Stimulated activated memory B cell treated with anti-CD40 and anti-IgM and Interleukin-4, amounts not matched to agents 10 μg/mL and 1 μg/mL and 100 μg/mL, for 72 hours (primary cell): ENCODE measurements at places on chromosomes 3 and 15.

- ATAC-seq, result no peak
Measured at GRCh38 chr15:64343222-64343621, 12.8 kb downstream of the CSNK1G1 start.

GRCh38 chr15:74405823-74406222, 27.9 kb downstream of the SEMA7A start:
- no peak for ATAC-seq

GRCh38 chr3:94525043-94525442, 462.2 kb downstream of the NSUN3 start:
- no peak for ATAC-seq

- no peak for ATAC-seq
Measured at GRCh38 chr15:52731732-52732470, 52.7 kb upstream of the ATOSA start.

- no peak for ATAC-seq
Measured at GRCh38 chr3:184496933-184497332, 64.7 kb upstream of the EPHB3 start.

DNA sequence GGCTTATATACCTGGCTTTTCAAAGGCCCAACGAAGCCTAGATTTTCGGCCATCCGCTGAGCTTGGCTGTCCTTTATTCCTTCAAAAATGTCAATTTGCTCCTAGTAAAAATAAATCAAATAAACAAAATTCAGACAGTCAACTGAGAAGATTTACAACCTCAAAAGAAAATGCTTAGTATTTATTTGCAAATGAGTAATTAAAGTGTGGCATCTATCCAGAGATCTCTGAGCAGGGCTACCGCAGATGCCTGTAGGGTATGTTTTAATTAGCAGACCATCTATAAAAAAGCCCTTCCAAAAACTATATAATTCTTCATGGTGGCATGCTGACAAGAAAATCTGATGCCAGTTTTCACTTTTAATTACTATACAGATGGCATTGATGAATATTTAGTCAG, 136.2 kb downstream of the SUCLG2 start:
- ATAC-seq, result no peak

GRCh38 chr3:112773864-112774263, 72.8 kb downstream of the CD200R1L start:
- ATAC-seq, result peak; percentile 84

- ATAC-seq, result no peak
Measured at GRCh38 chr3:23926246-23926645, 9.3 kb downstream of the RPL15 start.

DNA sequence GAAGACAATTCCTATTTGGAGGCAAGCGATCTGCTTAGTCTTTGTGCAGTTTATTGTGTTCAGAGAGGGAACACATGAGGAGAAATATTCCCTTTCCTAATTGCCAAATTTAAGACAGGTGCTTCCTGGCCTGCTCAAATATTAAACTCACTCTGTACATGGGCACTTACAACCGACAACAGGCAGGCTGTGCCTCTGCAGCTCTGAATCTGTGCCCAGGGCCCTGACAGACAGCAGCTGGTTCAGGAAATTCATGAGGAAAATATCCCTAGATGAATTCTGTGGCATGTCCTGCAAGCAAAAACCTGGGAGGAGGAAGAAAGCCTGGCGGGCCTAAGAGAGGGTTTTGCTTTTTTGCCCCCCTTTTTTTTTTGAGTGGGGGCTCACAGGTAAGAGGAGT, 169.3 kb upstream of the TRIM42 start:
- no peak for ATAC-seq

DNA sequence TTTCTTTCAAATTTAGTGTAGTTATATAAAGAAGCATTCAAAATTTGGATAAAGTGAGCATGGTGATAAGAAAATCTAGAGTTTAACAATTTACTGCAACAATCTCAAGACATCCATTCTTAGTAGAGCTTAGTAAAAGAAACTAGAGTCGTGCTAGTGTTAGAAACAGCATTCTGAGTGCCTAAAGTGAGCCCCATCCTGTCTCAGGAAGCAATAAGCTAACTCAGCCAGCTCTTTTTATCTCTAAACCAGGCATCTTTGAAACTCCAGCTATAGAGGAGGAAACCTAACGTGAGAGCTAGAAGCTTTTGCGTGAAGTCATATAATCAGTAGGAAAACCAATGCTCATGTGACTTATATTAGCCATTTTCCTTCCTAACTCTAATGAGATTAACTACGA, 1187.1 kb upstream of the EPHA6 start:
- ATAC-seq, result no peak

GRCh38 chr3:191336833-191337232, 6.5 kb upstream of the UTS2B start:
- peak; percentile 77 for ATAC-seq

DNA sequence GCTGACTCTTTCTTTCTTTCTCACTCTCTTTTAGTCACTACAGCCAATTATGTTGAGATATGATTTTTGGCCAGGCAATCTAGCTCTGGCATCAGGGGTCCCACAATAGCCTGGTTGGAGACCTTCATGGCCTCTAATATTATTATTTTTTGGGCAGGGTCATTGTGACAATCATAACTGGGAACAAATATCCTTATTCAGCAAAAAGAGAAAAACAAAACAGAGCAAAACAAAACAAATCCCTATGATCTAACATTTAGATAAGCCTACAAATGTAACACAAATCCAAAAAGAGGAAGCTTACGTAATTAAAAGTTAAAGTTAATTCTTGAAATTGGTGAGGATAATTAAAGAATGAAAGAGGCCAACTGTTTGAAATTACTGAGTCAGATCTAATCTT, 640.0 kb downstream of the TUSC7 start:
- ATAC-seq, result no peak

GRCh38 chr3:3629911-3630310, 169.3 kb upstream of the LRRN1 start:
- no peak for ATAC-seq

- no peak for ATAC-seq
Measured at GRCh38 chr3:132536442-132537153, 60.5 kb upstream of the ACKR4 start.

DNA sequence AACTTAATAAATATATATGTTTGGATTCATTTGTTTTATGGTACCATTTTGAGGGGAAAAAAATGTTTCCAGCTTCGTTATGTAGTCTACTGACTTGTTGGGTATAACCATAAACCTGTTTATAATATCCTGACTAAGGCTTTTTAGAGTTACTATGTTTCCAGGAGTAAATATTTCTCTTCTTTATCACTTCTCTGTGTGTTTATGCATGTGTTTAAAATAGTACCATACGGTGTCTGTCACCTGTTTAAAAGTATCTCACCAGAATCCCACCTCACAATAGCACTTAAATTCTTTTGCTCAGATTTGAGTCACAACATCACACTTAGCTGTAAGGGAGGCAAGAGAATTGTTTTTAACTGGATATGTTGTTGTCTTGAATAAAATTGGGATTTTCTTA, 15.1 kb downstream of the LACTB start:
- ATAC-seq, result no peak

DNA sequence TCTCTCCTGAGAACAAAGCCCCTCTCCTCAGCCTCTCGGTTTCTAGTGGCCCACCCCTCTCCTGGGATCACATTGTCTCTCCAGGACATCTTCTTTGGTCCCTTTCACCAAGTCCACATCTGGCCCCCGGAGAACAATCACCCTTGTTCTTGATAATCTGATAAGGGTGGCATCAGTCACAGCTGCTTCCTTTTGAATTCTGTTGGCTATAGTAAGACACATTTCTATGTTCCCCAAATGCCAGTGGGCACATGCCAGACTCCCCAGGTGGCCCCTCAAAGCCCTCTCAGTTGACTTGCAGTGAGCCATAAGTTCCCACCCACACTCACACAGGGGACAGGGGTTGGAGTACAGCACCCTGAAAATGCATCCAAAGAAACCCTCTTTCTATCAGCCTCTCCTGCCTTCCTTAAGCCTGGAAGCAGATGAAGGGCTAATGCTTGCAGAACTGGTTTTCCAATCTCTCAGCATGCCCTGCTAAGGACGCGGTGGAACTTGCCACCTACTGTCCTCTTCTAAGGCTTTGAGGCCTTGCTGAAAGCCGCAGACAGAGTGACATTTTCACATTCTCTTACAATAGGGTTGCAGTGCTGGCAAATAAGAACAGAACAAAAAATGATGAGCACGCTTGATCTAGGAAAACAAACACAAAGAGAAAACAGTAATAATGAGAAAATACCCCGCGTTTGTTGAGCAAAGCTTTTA, 101.3 kb upstream of the SLCO3A1 start:
- ATAC-seq, result no peak

GRCh38 chr15:64455961-64456371, 4.4 kb upstream of the ZNF609 start:
- peak; percentile 42 for ATAC-seq

DNA sequence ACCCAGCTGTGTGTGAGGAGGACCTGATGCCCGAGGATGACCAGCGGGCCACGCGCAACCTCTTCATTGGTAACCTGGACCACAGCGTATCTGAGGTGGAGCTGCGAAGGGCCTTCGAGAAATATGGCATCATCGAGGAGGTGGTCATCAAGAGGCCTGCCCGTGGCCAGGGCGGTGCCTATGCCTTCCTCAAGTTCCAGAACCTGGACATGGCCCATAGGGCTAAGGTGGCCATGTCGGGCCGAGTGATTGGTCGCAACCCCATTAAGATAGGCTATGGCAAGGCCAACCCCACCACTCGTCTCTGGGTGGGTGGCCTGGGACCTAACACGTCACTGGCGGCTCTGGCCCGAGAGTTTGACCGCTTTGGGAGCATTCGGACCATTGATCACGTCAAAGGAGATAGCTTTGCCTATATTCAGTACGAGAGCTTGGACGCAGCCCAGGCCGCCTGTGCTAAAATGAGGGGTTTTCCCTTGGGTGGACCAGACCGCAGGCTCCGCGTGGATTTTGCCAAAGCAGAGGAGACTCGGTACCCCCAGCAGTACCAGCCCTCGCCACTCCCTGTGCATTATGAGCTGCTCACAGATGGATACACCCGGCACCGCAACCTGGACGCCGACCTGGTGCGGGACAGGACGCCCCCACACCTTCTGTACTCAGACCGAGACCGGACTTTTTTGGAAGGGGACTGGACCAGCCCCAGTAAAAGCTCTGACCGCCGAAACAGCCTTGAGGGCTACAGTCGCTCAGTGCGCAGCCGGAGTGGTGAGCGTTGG, 1.5 kb downstream of the RBM15B start:
- ATAC-seq, result no peak

GRCh38 chr3:84789961-84790360, 168.8 kb upstream of the CADM2 start:
- no peak for ATAC-seq

DNA sequence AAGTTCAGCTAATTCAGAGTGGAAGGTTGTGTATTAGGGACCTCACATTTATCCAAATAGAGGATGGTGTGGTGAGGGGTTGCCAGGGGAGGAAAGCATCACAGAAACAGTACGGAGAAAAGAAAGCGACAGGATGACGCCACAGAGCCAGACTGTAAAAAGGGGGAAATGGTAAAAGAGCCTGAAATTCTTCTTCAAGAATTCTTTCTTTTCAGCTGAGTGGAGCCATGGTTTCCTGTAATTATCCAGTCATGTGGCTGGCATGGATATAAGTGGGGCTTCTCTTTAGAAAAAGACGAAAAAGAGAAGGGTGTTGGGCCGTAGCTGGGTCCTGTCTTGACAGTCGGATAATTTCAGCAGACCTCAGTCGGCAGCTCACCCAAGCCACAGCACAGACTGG, 24.5 kb upstream of the PSMD6 start:
- ATAC-seq, result no peak

DNA sequence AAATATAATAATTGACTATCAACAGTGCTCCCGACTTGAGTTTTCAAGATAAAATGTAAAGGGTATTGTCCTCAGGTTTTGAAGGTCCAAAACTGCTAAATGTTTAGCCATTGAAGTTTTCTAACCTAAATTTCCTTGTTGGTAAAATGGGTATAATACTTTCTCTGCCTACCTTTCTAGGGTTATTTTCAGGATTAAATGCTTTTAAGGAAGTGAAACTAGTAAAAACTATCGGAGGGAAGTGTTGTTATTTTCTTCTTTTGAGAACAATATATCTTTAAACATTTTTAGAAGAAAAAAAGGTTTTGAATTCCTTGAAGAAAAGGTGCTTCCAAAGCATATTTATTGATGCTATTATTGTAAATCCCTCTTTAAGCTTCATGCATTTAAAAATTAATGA, 67.3 kb downstream of the FILIP1L start:
- ATAC-seq, result no peak

GRCh38 chr15:63809452-63809851, 24.3 kb downstream of the HERC1 start:
- ATAC-seq, result no peak

DNA sequence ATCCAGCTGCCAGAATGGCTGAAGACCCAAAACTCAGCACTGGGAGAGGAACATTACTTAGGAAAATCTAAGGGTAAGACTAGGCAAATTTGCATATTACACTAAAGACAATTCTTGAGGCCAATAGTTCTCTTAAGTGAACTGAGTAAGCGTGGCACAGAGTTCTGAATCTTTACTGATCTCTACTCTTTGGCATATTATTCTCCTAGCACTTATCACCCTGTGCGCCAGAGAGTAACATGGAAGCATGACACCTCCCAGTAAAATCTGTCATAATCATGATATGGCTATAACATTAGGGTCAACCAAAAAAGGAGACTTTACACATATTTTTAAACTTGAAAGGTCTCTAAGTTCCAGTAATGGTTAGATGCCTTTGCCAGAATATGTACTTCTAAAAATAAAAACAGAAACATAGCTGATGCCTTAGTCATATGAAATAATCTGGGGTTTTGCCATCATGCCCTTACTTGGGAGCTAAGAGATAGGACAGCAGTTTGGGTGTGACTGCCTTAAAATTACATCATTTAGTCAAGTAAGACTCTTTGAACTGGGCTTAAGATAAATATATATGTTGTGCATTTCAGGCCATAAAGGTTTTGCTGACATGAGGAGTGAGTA, 290.5 kb downstream of the PLCL2 start:
- no peak for ATAC-seq

- ATAC-seq, result no peak
Measured at GRCh38 chr3:38297947-38298711, 16.0 kb downstream of the SLC22A14 start.

DNA sequence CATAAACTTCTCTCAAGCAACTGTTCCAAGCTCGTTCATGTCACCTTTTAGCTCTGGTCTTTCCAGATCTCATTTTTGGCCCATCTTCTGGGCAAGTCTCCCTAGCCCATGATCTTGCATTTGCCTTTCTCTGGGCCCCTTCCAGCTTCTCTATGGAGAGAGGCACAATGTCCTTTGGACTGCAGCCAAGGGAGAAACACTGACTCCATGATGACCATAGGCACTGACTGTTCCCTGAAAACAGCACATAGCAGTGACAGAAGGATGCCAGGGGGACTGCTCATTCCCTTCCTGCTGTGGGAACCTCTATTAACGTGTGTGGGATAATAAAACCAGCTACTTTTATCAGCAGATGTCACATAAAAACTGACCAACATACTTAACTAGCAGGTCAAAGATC, 60.3 kb downstream of the STRIT1 start:
- no peak for ATAC-seq

GRCh38 chr3:28326458-28326926, 22.0 kb upstream of the ZCWPW2 start:
- no peak for ATAC-seq

GRCh38 chr15:22257047-22258008, 177.0 kb downstream of the OR4M2 start:
- peak; percentile 58 for ATAC-seq

GRCh38 chr15:32905481-32905880, 187.7 kb downstream of the GREM1 start:
- ATAC-seq, result no peak
